AG08396 (cell line): ENCODE measurements at places on chromosomes 6 and 20.

- peak; percentile 59 for DNase-seq
Observed at GRCh38 chr20:47256668-47257236, 99.7 kb downstream of the ZMYND8 start.

DNA sequence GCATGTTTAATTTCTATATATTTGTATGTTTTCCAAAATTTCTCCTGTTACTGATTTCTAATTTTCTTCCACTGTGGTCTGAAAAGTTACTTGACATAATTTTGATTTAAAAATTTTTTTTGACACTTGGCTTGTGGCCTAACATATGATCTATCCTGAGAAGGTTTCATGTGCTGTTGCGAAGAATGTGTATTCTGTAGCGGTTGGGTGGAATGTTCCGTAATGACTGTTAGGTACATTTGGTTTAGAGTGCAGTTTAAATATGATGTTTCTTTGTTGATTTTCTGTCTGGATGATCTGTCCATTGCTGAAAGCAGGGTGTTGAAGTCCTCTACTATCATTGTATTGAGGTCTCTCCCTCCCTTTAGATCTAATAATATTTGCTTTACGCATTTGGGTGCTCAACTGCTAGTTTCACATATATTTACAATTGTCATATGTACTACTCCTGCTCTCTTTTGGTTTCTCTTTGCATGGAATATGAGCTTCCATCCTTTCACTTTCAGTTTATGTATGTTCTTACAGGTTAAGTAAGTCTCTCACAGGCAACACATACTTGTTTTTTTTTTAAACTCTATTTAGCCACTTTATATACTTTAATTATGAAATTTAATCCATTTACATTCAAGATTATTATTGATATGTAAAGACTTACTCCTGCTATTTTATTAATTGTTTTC lies 19.5 kb upstream of the EDN1 start:
- DNase-seq: no peak

DNA sequence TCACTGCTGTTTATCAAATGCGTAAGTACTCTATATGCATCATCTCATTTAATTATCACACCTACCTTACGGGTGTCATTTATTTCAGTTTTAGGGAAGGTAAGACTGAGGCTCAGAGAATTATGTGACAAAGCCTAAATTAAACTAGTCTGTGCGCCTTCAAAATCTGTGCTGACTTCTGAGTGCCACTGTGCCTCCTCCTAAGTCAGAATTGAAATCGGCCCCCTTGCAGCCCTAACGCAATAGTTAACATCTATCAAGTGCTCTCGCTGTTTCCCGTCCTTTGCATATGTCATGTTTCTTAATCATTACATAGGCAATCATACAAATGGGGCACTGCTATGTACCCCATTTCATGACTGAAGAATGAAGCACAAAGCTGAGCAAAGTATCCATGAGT lies 79.0 kb upstream of the PDE10A start:
- no peak for DNase-seq

GRCh38 chr20:14576196-14576877 lies 238.9 kb upstream of the FLRT3 start:
- DNase-seq: no peak

DNA sequence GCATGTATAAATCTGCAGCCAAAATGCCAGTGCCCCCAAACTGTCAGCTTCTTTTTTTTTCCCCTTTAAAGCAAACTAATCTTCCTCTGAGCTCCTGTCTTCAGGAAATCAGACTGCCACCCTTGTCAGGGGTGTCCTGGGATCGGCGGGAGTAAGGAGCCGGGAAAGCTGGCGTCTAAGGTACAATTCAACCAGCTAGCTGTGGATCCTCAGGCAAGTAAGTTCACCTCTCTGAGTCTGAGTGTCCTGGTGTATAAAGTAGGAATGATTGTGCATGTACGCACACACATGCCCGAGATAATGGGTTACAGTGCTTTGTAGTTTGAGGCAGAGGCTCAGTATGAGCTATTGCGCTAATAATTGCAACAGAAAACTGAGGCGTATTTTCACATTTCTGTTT lies 98.3 kb downstream of the ANKRD60 start:
- no peak for DNase-seq

- no peak for DNase-seq
Observed at GRCh38 chr6:90484903-90485302, 102.0 kb downstream of the MAP3K7 start.

- no peak for DNase-seq
Observed at GRCh38 chr20:35317416-35318210, 25.4 kb upstream of the FAM83C start.

GRCh38 chr6:11732036-11732631 lies 46.5 kb downstream of the ADTRP start:
- DNase-seq: no peak

GRCh38 chr6:170025935-170026750 lies 264.7 kb downstream of the DLL1 start:
- no peak for DNase-seq

DNA sequence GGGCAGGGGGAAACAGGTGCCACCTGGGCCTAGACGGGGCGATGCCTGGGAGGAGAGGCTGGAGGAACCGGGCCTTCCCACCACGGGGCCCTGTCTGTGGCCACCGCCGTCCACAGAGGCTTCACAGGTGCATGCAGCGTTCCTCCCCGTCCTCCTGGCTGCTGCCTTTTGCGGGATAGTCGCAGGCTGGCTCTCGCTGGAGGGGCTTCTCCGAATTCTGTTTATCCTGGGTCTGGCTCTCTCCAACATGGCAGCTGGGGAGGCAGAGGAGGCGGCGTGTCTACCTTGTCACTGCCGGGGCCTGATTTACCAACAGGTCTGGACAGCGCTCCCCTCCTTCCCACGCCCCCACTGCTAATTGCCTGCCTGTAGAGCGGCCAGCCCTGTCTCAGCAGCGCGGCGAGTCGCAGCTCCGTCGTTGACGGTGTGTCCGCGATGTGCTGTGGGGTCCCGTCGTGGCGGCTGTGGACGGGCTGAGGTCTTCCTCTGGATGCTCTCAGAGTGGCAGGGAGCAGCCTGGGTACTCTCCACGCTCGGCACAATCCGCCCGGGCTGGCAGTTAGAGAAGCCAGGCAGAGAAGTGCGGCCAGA lies 262.9 kb downstream of the TAF4 start:
- DNase-seq: no peak

GRCh38 chr20:38326309-38326708 lies 20.0 kb upstream of the LBP start:
- no peak for DNase-seq

- no peak for DNase-seq
Observed at GRCh38 chr20:63597651-63598478, 23.8 kb upstream of the HELZ2 start.

DNA sequence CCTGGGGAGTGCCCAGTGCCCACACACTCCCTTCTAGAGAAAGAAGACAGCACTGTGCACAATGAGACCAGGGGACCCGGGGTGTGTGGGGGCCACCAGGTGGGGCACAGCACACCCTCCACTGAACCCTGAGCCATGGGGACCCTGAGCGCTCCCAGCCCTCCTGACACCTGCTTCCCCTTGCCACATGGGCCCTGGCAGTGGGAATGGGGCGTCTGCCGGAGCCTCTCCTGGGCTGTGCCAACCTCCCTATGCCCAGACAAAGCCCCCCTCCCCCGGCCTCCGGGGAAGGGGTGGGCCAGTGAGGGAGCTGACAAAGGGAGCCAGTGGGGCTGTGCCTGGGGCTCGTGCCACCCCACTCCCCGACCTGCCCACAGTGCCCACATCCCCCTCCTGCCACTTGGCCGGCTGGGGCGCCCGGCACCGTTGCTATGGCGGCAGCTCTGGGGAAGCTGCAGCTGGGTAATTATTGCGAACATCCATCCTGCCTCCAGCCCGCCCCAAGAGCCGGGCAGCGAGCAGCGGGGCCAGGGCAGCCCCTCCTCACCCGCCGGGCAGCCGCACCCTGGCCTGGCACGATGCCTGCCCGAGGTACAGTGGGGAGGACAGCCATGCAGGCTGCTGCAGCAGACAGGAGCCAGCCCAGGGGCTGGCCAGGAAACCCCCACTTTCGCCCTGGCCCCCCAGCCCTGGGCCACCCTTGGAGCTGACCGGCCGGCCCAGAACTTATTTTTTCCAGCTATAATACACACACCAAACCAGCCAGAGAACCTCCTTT lies 41.9 kb upstream of the NOL4L start:
- DNase-seq: no peak

GRCh38 chr6:134046054-134046453 lies 6.4 kb downstream of the SLC2A12 start:
- no peak for DNase-seq

DNA sequence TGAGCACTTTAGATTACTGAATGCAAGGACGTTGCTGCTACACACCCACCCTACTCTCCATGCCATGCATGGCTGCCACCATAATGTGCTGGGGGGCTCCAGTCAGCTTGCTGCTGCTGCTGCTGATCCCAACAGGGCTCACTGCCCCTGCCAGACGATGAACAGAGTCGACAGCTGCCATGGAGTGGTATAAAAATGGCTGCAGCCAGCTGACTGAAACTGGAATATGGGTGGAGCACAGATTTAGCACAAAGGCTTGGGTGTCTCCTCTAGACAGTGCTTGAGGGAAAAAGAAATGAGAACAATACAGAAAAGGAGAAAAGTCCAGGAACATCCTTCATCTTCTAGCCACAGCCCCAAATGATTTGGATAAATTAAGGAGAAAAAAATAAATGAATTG lies 150.7 kb downstream of the PDSS2 start:
- no peak for DNase-seq

DNA sequence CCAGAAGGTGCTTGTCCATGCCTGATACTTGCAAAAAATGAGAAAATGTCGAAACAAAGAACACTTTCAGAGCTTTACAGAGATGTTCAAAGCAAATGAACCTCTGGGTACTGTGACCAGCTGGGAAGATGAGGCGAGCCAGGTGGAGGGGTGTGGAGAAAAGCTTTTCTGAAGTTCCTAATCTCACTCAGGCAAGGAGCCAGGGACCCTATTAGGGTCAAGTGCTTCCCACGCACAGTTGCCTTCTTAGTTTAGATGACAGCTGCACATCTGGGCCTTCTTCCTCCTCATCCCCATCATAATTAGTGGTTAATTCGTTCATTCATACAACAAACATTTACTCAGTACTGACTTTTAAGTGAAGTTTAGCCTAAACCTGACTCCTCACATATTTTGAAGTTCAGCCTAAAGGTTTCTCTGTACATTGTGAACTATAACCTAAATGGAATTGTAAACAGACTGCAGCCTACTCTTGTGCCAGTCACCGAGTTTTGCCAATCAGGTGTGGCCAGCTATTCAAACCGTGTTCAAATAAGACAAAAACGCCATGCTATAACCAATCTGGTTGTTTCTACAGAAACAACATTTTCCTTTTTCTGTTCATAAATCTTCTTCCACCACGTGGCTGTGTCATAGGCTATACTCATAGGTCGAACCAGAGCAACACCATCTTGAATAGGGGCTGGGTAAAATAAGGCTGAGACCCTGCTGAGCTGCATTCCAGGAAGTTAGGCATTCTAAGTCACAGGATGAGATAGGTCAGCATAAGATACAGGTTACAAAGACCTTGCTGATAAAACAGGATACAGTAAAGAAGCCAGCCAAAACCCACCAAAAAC lies 19.3 kb upstream of the AHCY start:
- no peak for DNase-seq

DNA sequence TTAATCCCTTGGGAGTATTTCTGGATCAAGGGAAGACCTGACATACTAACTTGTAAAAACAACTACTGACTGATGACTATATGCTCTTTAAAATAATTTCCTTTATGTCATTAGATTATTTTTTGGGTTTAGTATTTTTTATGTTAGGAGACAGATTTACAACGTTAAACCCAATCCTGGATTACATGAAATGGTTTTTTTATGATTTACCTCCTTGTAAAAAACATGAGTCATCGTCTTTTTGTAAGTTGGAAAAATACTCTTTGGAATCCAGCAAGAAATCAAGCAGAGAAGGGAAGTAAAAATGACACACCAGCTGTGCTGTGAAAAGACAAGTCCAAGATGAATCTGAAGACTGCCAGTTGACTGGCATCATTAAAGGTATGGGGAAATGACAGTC lies 6.7 kb downstream of the STK4 start:
- no peak for DNase-seq

DNA sequence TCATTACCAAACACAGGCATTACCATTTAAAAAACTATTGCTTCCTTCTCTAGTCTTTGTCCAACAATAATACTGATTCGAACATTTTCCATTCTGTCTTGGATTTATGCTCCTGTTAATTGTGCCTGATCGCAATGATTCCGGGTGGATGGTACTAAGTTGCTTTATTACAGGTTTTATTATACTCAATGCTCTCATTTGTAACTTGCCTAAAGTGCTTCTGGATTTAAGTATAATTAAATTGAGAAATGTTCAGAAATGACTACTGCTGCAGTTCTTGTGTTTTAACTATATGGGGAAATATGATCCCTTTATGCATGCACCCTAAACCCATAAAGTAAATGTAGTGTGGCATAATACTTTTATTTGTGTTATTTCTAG lies 7.2 kb downstream of the TFAP2A start:
- DNase-seq: no peak

DNA sequence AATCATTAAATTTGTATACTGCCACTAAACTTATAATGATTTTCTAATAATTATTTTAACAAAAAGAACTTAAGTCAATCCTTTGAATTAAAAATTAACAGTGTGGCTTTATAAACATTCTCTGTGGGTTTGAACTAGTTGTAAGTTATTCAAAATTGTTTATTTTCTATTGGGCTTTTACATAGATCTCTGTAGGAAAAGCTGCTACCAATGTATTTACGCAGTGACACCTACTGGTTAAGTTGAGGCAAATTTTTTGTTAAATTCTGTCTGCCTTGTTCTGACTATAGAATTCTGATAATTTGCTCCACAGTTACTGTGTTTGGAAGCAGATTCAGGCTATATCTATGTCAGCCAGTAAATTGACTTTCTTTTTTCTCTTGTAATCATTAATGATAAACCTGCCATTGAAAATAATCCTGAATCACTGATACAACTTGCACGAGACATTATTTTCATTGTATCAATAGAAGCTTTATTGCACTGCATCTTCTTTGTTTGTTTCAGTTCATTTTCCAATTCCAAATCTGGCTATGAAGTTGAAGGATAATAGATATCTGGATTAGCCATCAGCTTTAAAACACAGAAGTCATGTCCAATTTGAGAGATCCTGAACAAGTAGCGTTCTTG lies 66.0 kb upstream of the UTRN start:
- peak; percentile 27 for DNase-seq

DNA sequence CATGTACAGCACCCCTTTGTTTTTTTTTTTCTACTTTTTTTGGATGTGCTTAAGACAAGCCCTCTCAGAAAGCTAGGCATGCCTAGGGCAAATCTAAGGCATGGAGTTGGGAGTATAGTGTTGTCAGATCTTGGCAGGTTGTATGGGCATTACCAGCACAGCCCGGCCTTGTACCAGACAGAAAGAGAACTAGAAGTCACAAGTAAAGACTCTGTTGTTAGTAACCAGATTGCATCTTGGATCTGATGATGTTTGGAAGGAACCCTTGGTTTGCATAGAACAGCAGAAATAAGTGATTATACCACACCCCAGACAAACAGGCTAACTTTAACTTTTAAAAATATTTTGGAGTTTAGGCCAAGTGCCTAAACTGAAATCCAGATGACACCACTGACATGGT lies 25.6 kb downstream of the STK35 start:
- no peak for DNase-seq

DNA sequence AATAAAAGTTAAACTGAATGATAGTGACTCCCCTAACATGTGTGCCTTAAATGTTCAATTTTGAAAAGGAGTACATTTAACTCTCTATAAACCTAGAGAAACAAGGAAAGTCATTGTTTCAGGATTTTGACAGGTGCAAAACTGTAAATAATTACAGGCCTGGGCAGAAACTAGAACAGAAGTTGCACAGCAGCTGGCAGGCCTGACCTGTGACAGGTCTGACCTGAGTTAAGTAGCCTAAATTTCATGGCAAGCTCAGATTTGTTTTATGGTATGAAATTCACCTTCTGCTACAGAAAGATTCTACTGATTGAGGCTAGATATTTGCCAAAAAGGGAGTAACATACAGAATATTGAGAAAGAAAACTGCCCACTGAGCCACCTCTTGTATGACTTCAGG lies 166.1 kb downstream of the CDKAL1 start:
- no peak for DNase-seq
